ENCODE measurements at places on chromosomes 7 and 10. TPM values are rescaled to one million over a fixed set of nuclear protein-coding genes. Genes with fewer than 3 reads are reported as not detected.
A peak's percentile ranks its signal among the peaks of the same experiment; 100 is the strongest.

ALOX5 gene
- total RNA-seq, result not detected

GRCh38 chr7:128757203-128757602 lies 18.0 kb downstream of the CALU start:
- no peak for DNase-seq

- DNase-seq, result no peak
These were observed 237.7 kb upstream of the TMEM72 start for GRCh38 chr10:44673245-44673983.

CAV2 gene
- 251 TPM for total RNA-seq

HSPA12A gene
- total RNA-seq, result 4.8 TPM

GRCh38 chr10:45199205-45199740 lies 116.1 kb downstream of the OR13A1 start:
- no peak for DNase-seq

CPA1 gene
- total RNA-seq, result not detected

NXPH1 gene
- not detected for total RNA-seq

DNA sequence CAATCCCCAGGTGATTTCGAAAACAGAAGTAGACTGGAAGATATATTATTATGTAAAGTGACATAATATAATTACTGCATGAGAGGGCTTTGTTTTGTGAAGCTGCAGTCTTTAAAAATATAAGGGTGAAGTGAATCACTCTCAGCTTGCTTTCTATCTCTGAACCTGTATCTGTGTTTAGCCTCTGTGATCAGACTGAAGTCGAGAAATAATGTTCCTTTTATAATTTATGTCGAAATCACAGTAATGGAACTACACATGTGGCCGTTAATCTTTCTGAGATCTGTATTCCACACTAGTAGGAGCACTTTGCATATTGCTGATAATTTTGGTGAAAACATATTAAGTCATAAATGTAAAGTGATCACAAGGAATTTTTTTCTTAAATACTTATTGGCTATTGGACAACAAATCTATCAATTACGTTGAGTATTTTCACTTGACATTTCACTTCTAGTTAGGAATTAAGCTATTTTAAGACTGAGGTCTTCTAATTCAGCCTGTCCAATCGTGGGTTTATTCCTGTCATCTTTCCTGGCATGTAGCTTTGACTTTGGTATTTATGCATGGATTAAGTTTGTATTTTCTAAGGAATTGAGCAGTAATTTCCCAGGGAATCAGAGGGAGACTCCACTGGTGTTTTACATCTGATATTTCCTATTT lies 268.2 kb upstream of the POT1 start:
- no peak for DNase-seq

DNA sequence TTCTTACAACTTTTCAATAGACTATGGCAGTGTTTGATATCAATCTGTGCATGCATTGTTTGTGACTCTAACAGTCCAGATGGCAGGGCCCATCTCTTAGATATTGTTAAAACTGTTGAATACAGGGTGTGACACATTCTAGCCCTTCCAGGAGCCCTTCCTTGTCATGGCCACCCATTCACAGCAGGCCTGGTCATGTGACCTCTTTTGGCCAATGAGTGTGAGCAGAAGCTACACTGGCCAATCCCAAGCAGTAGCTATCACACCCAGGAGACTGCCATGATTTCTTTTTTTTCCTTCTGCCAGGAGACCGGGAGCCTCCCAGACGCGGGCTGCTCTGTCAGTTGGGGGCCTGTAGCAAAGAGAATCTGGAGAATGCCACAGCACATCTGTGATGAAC lies 655.4 kb upstream of the MKI67 start:
- no peak for DNase-seq

DNA sequence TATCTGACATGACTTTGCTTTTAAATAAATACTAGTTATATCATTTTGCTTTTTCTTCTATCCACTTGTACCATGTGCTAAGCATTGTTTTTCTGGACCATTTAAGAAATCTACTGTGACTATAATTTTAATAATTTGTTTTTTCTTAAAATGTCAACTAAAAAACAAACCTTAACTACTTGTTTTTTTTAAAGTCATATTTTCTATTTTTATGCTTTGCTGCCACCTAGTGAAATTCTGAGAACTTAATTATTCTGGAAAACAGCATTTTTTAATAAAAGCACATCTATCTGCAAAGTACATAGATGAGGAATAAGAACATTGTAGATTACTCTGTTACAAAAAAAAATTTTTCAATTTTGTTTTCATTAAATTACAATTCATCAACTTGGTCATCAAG lies 47.4 kb downstream of the ORC5 start:
- peak; percentile 50 for DNase-seq

- DNase-seq, result no peak
These were observed 9.0 kb downstream of the PLPP4 start for GRCh38 chr10:120466006-120466405.

- DNase-seq, result no peak
These were observed 93.1 kb downstream of the OAT start for GRCh38 chr10:124325633-124325914.

DNA sequence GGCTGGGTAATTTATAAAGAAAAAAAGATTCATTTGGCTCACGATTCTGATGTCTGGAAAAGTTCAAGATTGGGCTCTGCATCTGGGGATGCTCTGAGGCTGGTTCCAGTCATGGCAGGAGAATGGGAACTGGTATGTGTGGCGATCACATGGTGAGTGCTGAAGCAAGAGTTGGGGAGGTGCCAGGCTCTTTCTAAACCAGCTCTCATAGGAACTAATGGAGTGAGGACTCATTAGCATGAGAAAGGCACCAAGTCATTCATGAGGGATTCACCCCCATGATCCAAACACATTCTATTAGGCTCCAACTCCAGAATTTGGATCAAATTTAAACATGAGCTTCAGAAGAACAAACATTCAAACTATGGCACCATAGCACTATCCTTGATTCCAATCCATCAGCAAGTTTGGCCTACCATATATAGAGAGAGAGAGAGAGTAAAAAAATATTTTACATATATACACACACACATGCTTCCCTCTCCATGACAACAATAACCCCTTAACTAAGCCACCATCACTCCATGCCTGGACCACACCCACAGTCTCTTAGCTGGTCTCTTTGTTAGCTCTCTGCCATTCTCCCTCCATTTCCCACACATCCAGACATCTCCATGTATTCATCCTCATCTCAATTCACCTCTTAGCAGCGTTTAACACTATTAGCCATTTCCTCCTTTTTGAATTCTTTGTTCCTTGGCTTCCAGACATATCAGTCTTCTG lies 57.9 kb downstream of the NPY start:
- DNase-seq, result peak; percentile 8

TMEM270 gene
- total RNA-seq, result not detected

GRCh38 chr7:2729893-2730716 lies 42.1 kb downstream of the AMZ1 start:
- no peak for DNase-seq

DNA sequence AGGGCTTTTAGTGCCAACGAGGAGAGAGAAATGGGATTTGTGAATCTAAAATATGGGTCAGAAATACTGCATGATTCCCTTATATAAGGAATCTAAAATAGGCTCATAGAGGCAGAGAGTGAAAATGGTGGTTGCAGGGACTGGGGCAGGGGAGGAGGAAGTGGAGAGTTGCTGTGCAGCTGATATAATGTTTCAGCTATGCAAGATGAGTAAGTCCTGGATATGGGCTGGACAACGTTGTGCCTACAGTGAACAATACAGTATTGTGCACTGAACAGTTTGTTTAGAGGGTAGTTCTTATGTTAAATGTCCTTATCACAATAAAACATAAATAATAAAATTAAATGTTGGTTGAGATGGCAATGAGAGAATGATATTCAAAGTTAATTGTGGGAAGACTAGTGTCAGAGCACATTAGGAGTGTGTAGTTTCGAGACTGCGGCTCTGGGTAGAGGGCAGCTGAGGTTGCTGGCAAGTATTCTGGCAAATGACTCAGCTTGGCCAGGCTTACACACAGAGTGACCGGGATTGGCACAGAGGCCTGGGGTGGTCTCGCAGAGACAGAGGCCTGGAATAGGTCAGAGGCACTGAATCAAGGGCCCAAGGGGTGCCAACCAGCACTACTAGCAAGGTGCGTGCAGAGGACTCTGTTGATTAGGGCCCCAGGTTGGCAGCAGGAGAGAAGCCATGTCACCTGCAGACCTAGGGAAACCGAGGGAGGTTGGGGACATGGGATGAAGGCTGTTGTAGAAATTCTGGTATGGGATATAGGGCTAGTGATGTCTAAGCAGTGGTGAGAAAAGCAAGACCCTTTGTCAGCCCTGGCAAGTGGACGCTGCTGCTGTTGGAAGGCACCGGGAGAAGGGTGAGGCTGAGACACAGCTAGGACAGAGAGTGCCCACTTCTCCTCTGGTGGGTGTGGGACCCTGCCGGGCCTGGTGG lies 2.8 kb upstream of the DEPP1 start:
- DNase-seq, result peak; percentile 95

GRCh38 chr7:116322541-116322940 lies 112.2 kb downstream of the TES start:
- no peak for DNase-seq

SCART1 gene
- total RNA-seq, result 2.1 TPM

NPY gene
- not detected for total RNA-seq

- no peak for DNase-seq
These were observed 385.3 kb upstream of the ADARB2 start for GRCh38 chr10:2122431-2123124.

GRCh38 chr7:5360971-5361370 lies 62.7 kb downstream of the TNRC18 start:
- DNase-seq, result no peak

DNA sequence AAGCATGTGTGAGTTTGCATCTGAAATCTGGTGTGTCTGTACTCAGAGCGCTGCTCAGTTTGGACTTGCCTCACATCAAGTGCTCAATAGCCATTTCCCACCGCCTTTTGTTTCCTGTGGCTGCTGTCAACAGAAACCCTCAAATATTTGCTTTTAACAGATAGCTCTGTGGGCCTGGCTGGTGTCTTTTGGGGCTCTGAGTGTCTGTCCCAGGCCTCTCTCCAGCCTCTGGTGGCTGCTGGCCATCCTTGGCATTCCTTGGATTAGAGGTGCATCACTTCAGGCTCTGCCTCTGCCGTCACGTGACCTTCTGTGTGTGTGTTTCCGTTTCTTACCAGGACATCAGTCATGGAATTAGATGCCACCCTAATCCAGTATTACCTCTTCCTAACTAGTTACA lies 9.3 kb downstream of the YKT6 start:
- no peak for DNase-seq

DNA sequence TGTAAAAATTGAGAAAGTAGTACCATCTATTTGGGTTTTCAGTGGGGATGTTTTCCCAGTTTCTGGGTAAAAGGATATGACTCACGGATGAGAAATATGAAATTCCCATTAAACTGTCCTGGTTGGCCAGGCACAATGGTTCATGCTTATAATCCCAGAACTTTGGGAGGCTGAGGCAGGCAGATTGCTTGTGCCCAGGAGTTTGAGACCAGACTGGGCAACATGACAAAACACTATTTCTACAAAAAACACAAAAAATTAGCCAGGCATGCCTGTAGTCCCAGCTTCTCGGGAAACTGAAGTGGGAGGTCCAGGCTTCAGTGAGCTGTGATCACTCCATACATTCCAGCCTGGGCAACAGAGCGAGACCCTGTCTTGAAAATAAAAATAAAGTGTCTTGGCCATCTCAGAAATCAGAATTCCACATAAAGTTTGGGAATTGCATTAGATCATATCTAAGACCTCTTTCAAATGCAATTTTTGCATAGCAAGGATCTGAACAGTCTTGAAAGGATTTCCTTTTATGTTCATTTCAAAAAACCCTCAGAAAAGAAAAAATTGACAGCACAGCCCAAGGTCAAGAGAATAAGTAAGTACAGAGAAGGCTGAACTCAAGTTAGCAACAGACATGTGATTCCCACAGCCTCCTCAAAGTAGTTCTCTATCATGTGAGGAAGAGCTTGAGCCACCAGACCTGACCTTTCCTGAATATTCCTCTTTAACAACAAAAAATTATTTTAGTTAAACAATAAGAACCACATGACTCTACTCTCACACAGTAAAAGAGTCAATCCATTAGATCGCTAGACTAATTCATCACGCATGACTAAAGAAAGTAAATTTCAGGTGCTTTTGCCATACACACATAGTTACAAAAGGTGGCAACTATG lies 141.5 kb upstream of the CAV2 start:
- peak; percentile 50 for DNase-seq

DNA sequence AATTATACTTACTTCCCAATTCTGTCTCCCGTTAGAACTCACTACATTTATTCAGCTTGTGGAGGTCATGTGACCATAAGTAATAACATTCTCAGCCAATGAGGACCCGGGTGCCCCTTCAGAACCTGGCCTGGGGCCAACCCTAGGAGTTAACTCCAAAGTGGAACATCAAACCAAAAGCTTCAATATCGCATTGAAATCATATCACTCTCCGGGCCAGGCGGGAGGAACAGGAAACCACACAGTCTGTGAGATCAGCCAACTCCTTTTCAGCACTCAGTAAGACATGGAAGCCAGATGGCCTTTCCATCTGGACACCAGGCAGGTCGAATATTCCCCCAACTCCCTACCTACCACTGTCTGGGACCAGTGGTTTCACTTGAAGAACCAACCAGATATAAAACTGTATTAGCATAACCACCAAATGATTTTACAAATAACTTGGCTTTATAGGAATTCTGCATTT lies 5.5 kb downstream of the CREB3L2 start:
- DNase-seq, result peak; percentile 59

DNA sequence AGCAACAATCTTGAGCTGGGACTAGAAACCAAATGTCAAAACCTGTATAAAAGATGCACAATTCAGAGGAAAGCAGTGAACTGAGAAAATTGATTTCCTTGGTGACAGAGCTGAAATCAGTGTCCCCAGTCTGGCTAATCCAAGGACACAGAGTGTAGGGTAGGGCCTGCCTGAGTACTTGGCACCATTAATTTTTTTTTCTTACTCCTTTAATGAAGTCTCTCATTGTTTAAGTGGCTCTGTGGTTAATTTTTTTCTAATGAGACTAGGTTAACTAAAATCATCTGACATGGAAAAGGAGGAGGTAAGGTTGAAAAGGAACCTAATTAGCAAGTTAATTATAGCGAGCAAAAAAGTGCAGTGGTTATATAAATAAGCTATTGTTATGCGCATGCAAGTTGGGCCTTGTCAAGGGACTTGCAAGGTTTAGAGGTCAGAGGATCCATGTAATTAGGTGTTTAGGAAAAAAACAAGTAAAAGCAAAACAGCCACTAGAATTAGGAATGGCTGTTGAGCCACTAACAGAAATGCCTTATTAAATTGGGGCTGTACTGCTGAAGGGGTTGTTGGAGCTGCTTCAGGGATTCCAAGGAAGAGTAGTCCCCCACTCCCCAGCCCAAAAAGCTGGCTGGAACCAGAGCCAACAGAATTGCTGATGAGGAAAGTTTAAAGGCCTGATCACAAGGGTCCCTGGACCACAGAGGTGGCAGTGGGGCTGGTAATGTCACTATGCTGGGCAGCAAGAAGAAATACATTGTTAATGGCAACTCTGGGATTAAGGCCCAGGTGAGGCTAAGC lies 58.9 kb upstream of the STRIP2 start:
- DNase-seq, result no peak

- peak; percentile 70 for DNase-seq
These were observed 182.9 kb downstream of the ANK3 start for GRCh38 chr10:60206735-60207134.

GRCh38 chr7:38565289-38565688 lies 65.9 kb downstream of the AMPH start:
- no peak for DNase-seq

Measured in GM23248 (cell line).